ENCODE measurements at places on chromosomes 1 and 21.

- DNase-seq = no peak
Observed at GRCh38 chr1:205809942-205810345, 3.1 kb downstream of the SLC41A1 start.

DNA sequence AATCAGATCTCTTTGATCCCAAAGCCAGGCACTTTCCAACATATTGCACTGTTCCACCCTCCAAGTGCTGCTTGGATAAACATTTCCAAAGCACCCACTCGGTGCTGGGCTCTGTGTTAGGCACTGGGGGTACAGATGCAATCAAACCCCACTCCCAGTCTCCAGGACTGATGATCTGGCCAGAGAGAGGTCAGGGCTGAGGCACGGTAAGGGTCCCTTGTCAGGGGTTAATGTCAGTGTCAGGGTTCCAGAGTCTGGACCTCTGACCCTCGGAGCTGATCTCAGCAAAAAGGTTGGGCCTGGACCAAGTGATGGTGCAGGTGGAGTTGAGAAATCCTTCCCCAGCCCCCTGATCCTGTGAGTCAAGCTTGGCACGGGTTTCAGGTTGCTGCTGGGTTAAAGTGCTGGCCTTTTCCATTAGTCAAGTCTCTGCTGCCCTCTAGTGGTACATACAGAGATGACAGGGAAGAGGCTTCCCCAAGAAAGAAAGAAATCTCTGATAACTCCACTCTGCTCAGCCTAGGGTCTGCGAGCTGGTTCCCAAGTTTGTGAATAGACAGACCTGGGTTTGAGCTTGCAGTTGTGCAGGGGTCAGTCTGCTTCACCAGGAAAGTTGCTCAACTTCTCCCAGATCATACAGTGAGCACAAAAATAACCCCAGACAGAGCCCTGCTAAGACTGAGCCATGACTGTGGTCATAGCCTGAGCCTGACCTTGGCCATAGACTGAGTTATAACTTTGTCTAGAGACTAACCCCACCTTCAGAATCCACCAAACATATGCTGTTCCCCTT lies 74.6 kb downstream of the DMRTA2 start:
- DNase-seq = peak; percentile 70

DNA sequence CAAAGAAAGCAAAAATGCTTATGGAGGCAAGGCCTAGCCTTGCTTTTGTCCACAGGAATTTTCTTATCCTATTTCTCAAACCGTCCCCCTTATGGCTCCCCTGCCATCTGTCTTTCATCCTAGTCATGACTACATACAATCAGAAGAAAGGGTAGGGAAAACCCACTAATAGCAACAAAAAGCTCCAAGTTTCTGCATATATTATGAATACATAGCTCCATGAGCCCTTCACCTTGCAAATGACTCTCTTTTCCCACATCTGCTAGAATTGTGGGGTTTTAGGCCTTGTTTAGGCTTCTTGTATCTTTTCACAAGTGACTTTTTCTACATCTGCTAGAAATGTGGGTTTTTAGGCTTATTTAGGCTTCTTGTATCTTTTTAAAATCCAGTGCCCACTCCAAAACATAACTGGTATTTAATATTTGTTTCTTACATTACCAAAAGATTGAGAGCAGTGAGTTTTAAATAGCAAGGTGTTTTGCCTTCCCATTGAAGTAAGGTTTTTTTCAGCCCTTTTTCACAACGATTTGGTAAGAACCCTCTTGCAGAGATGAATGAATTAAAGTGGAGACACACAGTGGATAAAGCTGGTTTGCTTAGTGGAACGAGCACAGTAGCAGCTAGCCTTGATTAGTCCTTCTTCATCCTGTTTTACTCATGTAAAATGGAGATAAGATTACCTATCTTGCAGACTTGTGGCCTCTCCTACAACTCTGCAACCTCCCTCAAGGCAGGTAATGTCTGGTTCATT lies 4.4 kb downstream of the GADD45A start:
- DNase-seq = peak; percentile 61

DNA sequence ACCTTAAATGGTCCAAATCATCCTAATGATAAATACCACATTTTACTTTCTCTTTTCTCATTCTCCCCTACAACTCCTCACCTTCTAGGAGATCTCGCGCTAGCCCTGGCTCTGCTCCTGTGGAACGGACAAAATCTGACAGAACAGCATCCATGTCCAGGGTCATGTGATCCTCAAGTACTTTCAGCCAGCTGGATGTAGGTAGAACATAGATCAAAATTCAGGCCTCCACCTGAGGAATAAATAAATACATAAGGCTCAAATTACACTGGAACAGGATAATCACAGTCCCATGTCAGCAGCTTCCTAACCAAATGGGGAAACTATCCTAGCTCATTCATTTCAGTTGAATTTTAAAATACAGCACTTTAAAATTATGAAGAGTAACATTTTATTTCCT lies 33.2 kb downstream of the OTUD7B start:
- no peak for DNase-seq

DNA sequence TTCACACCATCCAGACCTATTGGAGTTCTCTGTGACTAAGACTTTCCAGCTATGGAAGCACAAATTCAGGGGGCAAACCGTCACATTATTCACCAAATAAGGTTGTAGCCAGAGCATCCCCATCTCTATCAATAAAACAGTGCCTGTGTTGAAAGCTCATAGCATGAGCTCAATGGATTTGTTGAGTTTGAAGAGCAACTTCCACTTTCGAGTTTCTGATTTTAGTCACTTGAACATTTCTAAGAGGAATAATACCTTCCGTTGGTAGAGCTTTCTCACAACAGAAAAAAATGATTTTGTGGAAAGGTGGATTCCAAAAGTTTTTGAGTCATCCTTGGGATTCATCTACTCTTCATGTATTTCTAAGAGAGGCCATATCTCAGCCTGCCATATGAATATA lies 13.0 kb upstream of the ELAVL4 start:
- DNase-seq = no peak

DNA sequence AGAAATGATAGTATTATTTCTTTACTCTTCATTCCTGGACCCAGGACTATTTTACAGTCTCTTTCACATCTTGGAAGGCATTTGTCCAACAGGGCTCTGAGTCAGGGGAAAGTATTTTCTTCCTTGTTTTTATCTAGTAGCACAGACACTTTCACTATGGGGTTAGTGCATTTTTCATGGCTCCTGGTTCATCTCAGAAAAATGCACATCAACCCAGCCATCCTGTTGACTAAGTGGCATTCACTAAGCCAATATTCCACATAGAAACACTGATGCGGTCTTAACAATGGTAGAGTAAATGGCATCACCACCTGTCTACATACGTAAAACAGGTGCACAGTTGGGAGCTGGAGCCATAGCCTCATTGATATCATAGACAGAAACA lies 87.4 kb upstream of the C1orf21 start:
- no peak for DNase-seq

DNA sequence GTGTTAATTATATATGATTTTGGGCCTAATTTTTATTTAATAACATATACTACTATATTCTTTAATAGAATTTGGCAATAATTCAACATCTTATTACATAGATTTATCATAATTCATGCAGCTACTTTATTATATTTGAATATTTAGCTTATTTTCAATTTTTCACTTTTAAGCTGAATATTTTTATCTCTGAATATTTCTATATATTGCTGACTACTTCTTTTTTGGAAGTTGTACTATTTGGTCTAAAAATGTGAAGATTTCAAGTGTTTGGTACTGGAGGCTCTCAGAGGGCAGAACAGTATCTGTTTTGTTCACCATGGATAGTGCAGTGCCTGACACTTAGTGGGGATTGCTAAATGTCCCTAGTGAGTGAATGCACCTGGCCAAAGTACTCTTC lies 389.5 kb downstream of the RYR2 start:
- no peak for DNase-seq

DNA sequence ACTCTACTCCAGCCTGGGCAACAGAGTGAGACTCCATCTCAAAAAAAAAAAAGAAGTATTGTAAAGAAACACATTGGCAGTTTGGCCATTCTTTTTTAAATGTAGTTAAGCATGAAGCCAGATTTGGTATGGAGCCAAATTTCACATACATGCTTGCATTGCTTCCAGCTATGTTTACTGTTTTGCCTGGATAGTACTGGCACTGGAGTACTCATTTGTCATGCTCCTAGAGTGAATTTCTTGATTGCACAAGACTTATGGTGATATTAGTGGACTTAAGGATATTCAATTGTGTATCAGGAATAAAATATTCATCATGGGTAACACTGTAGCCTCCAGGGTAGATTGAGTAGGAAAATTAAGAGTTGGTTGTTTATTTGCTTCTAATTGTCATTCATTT lies 24.5 kb upstream of the SLC9A1 start:
- no peak for DNase-seq

DNA sequence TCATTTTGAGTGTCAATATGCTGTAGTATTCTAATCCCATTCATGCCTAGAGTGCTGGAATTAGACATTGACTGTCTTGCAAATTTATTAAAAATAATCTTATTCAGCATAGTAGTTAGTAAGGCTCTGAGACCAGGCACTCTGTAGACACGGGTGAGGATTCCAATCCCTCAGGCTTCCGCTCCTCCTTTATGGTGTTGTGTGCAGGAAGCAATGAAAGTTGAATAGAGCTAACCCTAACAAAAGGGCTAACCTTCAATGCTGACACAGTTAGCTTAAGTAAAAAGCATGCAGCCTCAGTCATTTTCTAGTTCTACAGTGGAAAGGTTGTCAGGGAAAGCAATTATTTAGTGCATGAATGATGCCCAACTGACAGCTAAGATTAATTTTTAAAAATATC lies 199.6 kb upstream of the SGIP1 start:
- DNase-seq = no peak

GRCh38 chr1:112614460-112615065 lies 4.4 kb downstream of the ST7L start:
- peak; percentile 70 for DNase-seq

- peak; percentile 49 for DNase-seq
Observed at GRCh38 chr21:14520535-14520934, 25.6 kb downstream of the SAMSN1 start.

DNA sequence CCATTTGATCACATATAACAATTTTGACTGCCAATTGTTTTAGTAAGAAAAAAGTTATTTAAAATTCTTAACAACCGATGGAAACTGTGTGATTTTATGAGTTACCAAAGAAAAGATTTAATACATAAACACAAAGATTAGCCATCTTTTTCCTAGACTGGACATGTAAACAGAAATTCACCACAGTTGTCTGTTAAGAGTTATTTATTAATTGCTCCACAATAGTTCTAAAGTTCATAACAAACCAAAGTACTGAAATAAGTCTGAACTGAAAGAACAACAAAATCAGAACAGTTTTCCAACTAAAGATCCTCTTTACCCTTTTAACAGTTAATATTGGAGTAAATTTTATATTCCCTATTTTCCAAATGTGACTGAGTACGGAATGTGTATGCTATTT lies 8.6 kb downstream of the ZNF281 start:
- no peak for DNase-seq

- DNase-seq = no peak
Observed at GRCh38 chr1:36305915-36306209, 306 bp upstream of the SH3D21 start.

GRCh38 chr1:91792489-91793071 lies 93.4 kb downstream of the TGFBR3 start:
- no peak for DNase-seq

DNA sequence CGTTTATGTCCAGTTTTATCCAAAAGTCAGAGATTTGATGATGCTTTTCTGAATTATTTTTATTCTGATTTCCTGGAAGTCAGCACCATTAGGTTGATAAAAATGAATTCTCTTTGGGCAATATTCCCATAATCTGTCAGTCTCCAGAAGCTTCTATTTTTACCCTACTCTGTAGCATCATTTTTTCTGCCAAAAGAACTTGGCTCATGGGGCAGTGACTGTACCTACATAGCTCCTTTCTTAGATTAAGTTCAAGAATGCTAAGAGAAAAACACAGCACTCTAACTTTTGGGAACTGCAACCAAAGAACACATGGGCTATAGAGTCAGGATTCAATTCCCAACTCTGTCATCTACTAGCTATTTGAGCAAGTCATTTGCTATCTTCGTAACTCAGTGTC lies 152.9 kb downstream of the BARHL2 start:
- DNase-seq = no peak

- no peak for DNase-seq
Observed at GRCh38 chr1:156858959-156859522, at the start of gene INSRR. INSRR (minus strand) TSS chr1:156859117; CDS start chr1:156858621, 496 bp downstream.

DNA sequence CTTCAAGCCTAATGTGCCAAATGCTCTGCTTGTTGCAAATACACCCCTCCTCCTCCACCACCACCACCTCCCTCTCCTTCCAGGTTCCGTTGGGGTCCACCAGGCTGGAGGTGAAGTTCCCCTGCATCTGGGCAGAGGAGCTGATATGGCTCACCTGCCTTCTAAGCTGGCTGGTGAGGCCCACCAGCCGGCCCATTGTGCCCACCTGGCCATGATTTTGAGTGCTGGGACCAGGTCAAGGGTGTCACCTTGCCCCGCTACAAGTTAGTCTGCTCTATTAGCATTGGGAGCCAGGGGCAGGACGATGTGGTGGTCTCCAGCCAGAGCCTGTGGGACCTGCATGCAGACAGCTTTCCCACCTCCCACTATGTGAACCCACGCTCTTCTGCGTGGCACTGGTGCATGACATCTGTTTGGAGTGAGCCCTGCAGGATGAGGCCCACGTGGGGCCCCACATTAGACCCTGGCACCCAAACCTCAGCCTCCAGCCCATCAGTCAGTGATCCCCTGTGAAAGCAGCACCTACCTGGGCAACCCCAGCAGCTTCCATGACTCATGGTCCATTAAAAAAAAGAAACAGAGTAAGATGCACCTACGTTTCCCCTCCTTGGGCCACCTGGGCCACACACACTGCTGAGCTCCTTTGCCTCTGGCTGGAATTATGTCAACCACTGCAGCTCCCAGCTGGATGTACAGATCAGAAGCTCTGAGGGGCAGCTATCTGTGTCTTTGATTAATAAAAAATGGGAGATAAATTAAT lies 15.6 kb upstream of the CDCP2 start:
- no peak for DNase-seq

DNA sequence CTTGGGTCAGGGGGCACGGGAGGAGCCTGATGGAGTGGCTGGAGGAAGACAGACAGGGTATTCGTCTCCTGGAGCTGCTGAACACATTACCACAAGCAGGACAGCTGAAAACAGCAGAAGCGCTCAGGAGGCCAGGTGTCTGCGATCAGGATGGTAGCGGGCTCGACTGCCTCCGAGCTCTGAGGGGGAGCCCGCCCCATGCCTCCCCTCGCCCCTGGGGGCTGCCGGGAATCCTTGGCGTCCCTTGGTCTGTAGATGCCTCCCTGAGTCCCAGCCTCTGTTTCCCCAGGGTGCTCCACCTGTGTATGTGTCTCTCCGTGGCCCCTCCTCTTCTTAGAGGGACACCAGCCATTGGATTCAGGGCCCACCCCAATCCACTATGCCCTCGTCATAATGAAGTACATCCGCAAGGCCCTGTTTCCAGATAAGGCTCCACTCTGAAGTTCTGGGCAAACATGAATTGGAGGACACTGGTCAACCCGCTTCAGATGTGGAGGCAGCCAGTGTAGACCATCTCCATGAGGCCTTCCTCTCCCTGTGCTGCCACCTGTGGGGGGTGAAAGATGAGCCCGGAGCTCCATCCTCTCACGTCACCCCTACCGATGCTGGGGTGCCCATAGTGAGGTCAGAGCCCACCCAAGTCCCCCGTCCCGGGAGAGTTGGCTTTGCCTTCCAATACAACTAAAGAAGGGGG lies 67.8 kb downstream of the SPSB1 start:
- no peak for DNase-seq

Measured in hematopoietic multipotent progenitor cell treated with erythropoietin and hydrocortisone succinate and interleukin-3 and kit ligand, for 8 days (in vitro differentiated cells).